Stimulated activated effector memory CD8-positive, alpha-beta T cell treated with anti-CD3 and anti-CD28 coated beads, Interleukin-12 subunit alpha, Interleukin-12 subunit beta, amount 100 ng/mL, for 72 hours (primary cell): ENCODE measurements at places on chromosomes 7 and 10.
A peak's percentile ranks its signal among the peaks of the same experiment; 100 is the strongest.

- no peak for DNase-seq
Measured at GRCh38 chr10:111458256-111458655, 381.4 kb downstream of the ADRA2A start.

- peak; percentile 93 for DNase-seq
Measured at GRCh38 chr10:30687698-30688213, 58.2 kb upstream of the LYZL2 start.

GRCh38 chr10:86312701-86313270 lies 53.8 kb downstream of the GRID1 start:
- DNase-seq = no peak

DNA sequence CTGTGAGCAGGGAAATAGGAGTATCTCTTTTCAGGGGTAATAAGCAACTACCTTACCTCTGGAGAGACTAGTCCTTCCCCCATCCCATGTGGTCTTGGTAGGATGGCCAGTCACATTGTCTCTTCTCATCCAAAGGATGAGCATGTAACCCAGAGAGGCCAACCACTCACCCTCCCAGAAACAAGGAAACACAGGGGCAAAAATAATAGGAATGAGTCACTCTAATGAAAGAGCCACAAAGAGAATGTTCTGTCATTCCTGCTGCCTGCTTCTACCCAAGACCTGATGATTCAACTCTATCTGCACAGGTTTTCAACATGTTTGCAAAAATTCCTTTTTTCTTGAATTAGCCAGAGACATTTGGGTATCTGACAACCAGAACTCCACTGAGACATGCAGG lies 99.3 kb upstream of the NFE2L3 start:
- no peak for DNase-seq

DNA sequence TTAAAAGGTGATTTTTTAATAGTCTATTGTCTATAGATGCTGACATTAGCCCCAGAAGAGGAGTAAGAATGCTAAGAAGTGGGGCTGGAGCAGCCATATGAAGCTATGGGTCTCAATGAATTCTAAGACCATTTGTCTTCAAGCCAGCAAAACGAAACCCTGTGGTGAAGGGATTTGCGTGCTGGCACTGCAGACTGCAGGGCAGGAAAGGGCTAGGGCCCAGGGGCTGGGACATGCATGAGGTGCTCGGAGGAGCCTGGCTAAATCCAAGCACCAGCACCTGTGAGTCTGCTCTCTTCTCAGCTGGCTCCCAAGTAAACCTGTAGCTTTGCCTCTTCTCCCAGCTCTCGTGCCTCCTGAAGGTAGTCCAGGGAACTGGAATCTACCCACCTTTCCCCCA lies 1.3 kb upstream of the NDST2 start:
- no peak for DNase-seq

DNA sequence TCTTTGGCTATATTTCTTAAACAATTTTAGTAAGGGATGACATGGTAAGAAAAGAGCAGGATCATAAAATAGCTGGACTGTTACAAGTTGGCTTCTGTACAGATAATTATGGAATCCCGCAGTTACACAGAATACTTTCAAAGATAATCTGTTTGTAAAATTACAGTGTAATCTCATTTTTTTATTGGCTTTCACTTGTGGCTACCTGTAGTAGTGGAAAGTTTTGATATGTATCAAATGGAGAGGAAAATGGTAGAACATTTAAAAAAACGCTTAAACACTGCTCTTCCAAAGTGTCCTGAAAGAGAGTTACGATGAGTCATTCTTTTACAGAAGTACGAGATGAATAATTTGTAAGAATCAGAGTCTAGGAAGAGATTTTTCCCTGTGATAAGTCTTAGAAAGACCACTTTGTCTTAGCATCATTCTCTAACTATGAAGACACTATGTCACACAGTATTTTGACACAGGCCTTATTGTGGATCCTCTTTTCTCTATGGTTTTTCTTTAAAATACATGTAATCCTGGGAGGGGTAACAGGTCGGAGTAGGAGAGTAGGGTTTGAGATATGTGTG lies 215.0 kb upstream of the DKK1 start:
- DNase-seq = no peak

GRCh38 chr10:107056182-107056581 lies 108.3 kb downstream of the SORCS1 start:
- DNase-seq = no peak

GRCh38 chr10:120981601-120982391 lies 130.6 kb downstream of the WDR11 start:
- DNase-seq = no peak

GRCh38 chr10:130336617-130337304 lies 200.6 kb downstream of the GLRX3 start:
- DNase-seq = no peak
